GOT3 (cell line): ENCODE measurements at places on chromosomes 1 and 21.
A peak's percentile ranks its signal among the peaks of the same experiment; 100 is the strongest.

- DNase-seq, result peak; percentile 3
Measured at GRCh38 chr1:78491451-78492071, 787 bp downstream of the PTGFR start.

GRCh38 chr1:185473186-185473585 lies 156.1 kb upstream of the IVNS1ABP start:
- DNase-seq, result no peak

- DNase-seq, result no peak
Measured at GRCh38 chr21:45074818-45075595, 627 bp downstream of the ADARB1 start.

DNA sequence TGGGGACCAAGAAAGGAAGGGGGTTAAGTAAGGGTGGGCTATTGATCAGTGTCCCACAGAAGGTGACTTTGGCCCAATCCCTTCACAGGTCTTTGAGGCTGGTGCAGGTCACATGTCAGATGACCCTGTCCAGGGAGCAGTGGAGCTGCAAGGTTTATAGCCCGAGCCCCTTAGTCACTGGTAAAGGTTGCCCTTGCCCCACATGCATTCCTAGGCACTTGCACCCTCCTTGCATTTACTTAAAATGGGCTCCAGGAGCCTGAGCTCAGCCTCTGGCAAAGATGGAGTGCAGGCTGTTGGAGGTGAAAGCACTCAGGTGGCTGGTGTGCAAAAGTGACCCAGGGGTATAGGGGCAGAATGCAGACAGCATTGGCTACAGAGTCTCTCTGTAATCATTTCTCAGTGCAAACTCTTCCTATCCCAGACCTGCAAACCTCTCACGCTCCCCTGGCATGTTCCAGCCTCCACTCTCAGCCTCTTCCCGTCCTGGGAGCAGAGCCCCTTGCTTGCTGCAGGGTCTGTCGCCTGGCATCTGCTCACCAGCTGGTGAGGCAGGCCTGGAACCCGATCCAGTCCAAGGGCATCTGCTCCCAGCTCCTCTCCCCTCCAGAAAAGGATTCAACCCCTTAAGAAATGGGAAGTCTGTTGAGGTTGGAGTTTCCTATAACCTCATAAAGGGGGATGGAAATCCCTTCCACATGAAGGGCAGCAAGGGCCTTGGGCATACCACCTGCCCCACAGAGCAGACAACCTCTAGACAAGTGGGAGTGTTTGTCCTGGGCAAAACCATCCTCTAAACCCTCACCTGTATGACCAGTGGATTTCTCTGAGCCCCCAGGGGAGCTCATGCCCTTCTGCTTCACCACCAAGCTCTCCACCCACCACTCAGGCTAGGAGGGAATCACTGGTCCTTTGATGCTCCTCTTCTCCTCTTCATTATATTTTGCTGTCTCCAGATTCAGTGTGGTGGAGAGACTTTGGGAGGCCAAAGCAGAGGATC lies 23.1 kb upstream of the PTPRF start:
- no peak for DNase-seq

DNA sequence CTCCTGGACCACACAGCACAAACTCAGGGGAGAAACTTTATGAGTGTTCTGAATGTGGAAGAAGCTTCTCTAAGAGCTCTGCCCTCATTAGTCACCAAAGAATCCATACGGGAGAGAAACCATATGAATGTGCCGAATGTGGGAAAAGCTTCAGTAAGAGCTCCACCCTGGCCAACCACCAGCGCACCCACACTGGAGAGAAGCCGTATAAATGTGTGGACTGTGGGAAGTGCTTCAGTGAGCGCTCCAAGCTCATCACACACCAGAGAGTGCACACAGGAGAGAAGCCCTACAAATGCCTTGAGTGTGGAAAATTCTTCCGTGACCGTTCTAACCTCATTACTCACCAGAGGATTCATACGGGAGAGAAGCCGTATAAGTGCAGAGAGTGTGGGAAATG lies 22.5 kb downstream of the ZSCAN20 start:
- DNase-seq, result no peak

DNA sequence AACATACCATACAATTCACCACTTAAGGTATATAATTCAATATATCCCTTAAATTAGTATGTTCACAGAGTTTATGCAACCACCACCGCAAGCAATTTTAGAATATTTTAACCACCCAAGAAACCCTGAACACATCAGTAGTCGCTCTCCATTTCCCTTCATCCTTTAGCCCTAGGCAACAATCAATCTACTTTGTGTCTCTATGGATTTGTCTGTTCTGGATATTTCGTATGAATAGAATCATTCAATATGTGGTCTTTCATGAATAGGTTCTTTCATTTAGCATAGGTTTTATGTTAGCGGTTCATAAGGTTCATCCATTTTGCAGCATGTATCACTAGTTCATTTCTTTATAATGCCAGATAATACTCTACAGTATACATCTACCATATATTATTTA lies 4.2 kb upstream of the DPT start:
- DNase-seq, result no peak

- peak; percentile 9 for DNase-seq
Measured at GRCh38 chr1:224736619-224737352, 120.7 kb downstream of the CNIH3 start.

GRCh38 chr1:227136210-227136820 lies 182.0 kb downstream of the CDC42BPA start:
- DNase-seq, result no peak

GRCh38 chr1:226659136-226659535 lies 79.9 kb downstream of the ITPKB start:
- DNase-seq, result no peak

DNA sequence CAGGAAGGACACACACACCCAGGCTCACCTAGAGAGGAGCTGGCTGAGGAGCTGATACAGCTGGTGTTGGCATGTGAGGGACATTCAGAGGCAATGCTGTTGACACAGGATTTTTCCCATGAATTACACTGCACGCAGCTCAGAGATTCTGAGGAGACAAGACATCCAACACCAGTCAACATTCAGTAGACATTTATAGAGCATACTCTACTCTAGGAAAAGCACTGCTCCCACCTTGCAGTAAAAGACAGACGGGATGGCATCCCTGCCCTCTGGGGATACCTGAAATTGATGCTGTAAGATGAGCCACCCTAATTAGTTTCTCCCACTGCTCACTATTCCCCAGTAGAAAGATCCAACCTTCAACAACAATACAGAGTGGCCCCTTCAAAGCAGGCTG lies 5.1 kb downstream of the LYPD8 start:
- no peak for DNase-seq

- no peak for DNase-seq
Measured at GRCh38 chr1:2554621-2555387, 1.4 kb upstream of the TNFRSF14 start.

GRCh38 chr1:94250341-94250740 lies 13.0 kb upstream of the ARHGAP29 start:
- no peak for DNase-seq

- no peak for DNase-seq
Measured at GRCh38 chr21:35026617-35027562, 22.2 kb downstream of the RUNX1 start.
